ENCODE measurements at places on chromosomes 4 and X.

- no peak for DNase-seq
Observed at GRCh38 chr4:102935716-102936115, 66.9 kb downstream of the CISD2 start.

- no peak for DNase-seq
Observed at GRCh38 chr4:5750052-5750945, 39.3 kb downstream of the EVC start.

- no peak for DNase-seq
Observed at GRCh38 chr4:184167576-184167975, 50.1 kb downstream of the ENPP6 start.

GRCh38 chrX:69991685-69992084 lies 58.1 kb downstream of the AWAT2 start:
- DNase-seq = no peak

GRCh38 chr4:7827566-7827965 lies 112.1 kb downstream of the AFAP1 start:
- DNase-seq = no peak

DNA sequence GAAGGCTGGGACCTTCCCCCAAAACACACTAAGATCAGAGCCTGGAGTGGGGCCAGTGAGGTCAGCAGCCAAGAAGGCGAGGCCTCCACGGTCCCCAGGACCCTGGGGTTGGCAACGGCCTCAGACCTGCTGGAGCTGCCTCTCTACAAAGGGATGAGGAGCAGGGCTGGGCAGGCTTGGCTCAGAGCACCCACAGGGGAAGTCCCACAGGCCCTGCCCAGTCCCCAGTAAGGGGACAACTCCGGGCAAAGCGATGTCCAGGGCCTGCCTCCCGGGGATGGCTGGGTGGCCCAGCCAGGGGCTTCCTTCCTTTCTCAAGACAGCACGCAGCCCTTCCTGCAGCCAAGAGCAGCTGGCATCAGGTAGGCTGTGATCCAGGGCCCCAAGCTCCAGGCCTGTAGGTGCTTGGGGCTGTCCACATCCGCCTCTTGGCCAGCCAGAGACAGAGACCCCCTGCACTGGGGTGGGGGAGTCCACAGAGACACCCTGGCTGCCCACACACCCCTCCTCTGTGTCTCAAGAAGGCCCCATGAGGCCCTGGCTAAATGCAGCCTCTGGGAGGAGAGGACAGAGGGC lies 5.7 kb downstream of the MXD4 start:
- DNase-seq = no peak

GRCh38 chrX:153516073-153516472 lies 1.4 kb upstream of the ATP2B3 start:
- no peak for DNase-seq

Measured in T-helper 9 cell (primary cell).